ENCODE measurements at places on chromosomes 5 and 9. TPM values are rescaled to one million over a fixed set of nuclear protein-coding genes. Genes with fewer than 3 reads are reported as not detected.

DNA sequence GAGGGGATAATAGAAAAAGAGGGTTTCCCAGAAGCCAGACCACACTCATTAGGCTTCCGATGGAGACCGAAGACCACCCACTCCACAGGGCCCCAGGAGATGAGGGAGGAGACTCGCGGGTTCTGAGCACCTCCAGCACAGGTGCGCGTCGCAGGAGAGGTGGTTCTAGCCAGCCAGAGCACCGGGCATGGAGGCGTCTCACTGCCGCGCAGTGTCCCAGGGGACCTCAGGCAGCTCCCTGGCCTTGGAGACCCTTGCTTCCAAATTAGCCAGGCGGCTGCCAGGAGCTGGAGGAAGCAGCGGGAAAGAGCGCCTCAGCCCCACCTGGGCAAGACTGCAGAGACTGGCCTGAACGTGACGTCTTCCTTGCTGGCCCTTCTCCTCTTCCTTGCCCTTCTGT, 115.4 kb upstream of the FBXL7 start:
- H3K4me3 ChIP-seq, result no peak overlapping the region
- no peak for DNase-seq
- no peaks in the 10 kb centered on the region for H3K4me1 ChIP-seq
- H3K27ac ChIP-seq, result no peak overlapping the region

DNA sequence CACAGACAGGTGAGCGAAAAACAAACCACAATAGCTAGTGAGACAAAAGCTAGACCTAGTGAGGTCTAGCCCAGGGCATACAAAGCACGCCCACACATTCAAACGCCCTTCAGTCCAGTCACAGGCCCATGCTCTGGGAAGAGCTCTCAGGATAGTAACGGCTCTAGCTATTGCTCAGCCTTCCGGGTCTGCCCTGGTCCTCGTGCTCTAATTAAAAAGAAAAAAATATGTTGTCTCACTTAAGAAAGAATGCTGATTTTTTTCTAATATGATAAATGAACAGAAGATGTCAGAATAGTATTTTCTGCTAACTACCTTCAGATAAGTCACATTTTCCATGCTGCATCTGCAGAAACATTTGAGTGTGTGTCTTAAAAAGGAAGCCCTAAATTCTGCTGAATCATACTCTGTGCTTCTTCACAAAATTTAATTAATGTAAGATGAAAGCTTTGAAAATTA, 94.5 kb downstream of the PLPP1 start:
- H3K4me1 ChIP-seq, result peaks cover 44% of the 10 kb centered on the region
- H3K4me3 ChIP-seq, result no peak overlapping the region
- no peaks in the 10 kb centered on the region for H3K27me3 ChIP-seq
- H3K36me3 ChIP-seq, result peaks cover 16% of the 10 kb centered on the region
- peak; percentile 29 for DNase-seq
- no peak overlapping the region for H3K27ac ChIP-seq

GRCh38 chr9:110256380-110257096, at the start of gene TXN:
Gene TXN (minus strand): TSS chr9:110256507. CDS start chr9:110256435, 72 bp downstream.
- DNase-seq, result peak; percentile 94
- no peaks in the 10 kb centered on the region for H3K27me3 ChIP-seq
- H3K27ac ChIP-seq, result peak within 1 kb of the TSS; percentile 96
- H3K4me1 ChIP-seq, result peaks cover 56% of the 10 kb centered on the region
- peaks cover 29% of the 10 kb centered on the region for H3K36me3 ChIP-seq

DNA sequence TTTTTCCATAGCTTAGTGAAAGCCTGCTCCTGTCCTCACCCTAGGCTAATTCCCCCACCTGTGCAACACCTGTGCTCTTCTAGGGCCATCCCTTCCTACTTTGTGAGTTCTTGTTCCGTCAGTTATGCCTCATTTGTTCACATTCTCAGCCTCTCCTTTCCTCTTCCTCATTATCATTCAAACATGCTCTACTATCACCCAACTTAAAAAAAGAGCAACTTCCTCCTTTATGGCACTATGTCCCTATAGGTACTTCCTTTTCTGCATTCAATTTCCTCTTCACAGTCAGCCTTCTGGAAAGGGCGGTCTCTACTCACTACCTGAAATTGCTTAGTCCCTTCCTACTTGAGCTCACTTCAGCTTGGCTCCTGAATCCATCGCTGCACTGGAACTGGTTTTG, 111.8 kb upstream of the LHFPL2 start:
- peaks cover 10% of the 10 kb centered on the region for H3K4me1 ChIP-seq
- DNase-seq, result no peak
- no peak overlapping the region for H3K27ac ChIP-seq
- H3K36me3 ChIP-seq, result no peaks in the 10 kb centered on the region

- H3K27me3 ChIP-seq, result no peaks in the 10 kb centered on the region
- no peak for DNase-seq
- no peaks in the 10 kb centered on the region for H3K4me1 ChIP-seq
- H3K4me3 ChIP-seq, result no peak overlapping the region
- H3K27ac ChIP-seq, result no peak overlapping the region
- H3K36me3 ChIP-seq, result no peaks in the 10 kb centered on the region
These were observed 141.8 kb downstream of the FAM174A start for GRCh38 chr5:100676817-100677631.

DNA sequence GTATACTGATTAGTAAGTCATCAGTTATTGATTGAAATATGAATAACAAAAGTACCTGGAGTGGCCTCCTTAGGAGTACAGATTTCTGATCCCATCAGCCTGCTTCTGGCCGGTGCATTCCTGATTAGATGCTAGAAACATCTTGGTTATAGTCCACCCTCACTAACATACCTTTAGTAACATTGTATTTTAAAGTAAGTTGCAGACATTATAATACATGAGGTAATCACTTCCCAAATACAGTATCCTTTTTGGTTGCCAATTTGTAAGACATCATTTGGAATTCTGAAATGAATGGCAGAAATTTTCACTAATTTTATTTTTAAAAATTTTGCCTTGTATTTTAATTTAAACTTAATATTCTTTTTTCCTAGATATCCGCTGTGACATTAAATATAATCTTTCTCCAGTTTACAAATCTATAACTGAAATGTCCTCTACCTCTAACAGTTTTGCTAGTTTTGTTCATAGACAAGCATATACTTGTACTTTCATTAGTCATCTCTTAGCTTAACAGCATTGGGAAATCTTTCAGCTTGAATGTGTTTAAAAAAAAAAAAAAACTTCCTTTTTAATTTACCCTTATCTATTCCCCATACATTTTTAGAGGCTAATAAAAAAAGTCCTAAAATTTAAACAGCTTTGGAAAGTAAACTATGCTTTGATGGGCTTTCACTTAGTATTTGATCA, 178.9 kb downstream of the XRCC4 start:
- H3K27me3 ChIP-seq, result no peaks in the 10 kb centered on the region
- no peak overlapping the region for H3K27ac ChIP-seq
- no peak for DNase-seq
- no peaks in the 10 kb centered on the region for H3K4me1 ChIP-seq

DNA sequence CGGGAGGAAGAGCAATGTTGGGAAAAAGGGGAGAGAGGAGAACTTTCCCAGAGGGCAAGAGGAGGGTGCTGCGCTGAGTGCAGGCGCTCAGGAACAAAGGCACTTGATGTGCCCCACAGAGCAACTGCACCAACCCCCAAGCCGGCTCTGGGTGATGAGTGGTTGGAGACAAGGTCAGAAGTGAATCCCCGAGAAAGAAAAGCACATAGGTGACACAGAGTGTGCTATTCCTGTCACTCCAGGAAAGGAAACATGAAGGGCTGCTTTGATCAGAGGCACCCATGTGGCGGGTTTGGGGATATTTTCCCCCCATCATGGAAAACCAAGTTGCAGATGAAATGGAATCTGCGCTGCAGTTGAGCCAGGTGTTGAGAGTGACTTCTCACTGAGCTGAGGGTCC, 20.7 kb upstream of the SLC25A48 start:
- H3K4me3 ChIP-seq, result no peak overlapping the region
- no peak overlapping the region for H3K27ac ChIP-seq
- no peaks in the 10 kb centered on the region for H3K36me3 ChIP-seq

DNA sequence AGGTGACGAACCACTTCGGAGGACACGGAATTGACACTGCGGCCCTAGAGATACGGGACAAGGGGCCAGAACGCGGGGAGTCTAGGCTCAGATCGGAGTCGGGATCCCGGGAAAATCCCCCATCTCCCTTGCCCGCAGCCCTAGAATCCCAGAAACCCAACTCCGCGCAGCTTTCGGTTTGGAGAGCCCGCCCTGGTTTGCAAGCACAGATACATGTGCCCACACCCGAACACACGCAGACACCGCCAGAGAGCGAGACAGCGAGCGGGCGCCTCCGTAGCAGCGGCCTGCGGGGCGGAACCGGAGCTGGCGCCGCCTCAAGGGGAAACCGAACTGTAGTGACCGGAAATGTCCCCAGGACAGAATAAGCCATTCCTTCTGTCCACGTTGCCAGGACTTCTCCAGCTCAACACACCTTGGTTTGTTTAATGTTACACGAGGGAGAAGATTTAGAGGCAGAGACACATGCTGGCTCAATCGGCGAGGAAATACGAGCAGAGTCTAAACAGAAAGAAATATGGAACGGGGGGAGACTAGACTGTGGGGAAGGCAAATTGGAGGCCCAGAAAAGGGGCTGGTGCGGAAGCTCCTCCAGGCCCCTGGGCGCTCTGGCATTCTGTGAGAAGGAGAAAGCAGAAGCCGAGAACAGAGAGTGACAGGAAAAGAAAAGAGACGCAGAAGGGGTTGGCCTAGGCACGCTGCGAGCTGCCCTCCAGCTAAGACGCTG, 2.9 kb upstream of the PAX5 start:
- H3K27me3 ChIP-seq, result peaks cover 80% of the 10 kb centered on the region
- peak overlapping the region; percentile 81 for H3K4me3 ChIP-seq
- peak; percentile 51 for DNase-seq
- peaks cover 30% of the 10 kb centered on the region for H3K4me1 ChIP-seq
- H3K27ac ChIP-seq, result no peak overlapping the region
- H3K36me3 ChIP-seq, result no peaks in the 10 kb centered on the region

GRCh38 chr9:89374176-89374575, 55.9 kb downstream of the SECISBP2 start:
- no peak overlapping the region for H3K4me3 ChIP-seq
- peak overlapping the region; percentile 53 for H3K27ac ChIP-seq
- H3K27me3 ChIP-seq, result no peaks in the 10 kb centered on the region

GRCh38 chr9:136678034-136678433, 9.2 kb downstream of the AGPAT2 start:
- H3K27me3 ChIP-seq, result no peaks in the 10 kb centered on the region
- DNase-seq, result no peak
- H3K27ac ChIP-seq, result no peak overlapping the region
- no peak overlapping the region for H3K4me3 ChIP-seq
- H3K36me3 ChIP-seq, result no peaks in the 10 kb centered on the region

DNA sequence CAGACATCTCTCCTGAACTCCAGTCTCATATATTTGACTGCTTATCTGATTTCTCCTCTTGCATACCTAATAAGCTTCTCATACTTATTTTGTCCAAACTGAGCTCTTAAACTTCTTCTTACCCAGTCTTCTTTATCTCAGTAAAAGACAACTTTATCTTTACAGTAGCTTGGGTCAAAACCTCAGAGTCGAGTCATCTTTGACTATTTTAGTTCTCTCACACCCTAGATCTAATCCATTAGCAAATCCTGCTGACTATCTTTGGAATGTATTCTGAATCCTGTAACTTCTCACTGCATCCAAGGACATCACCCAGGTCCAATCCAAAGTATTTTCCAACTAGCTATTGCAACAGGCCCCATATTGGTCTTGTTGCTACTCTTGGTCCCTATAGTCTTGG, 11.8 kb upstream of the JAK2 start:
- peaks cover 14% of the 10 kb centered on the region for H3K4me1 ChIP-seq
- DNase-seq, result no peak
- no peaks in the 10 kb centered on the region for H3K36me3 ChIP-seq

DNA sequence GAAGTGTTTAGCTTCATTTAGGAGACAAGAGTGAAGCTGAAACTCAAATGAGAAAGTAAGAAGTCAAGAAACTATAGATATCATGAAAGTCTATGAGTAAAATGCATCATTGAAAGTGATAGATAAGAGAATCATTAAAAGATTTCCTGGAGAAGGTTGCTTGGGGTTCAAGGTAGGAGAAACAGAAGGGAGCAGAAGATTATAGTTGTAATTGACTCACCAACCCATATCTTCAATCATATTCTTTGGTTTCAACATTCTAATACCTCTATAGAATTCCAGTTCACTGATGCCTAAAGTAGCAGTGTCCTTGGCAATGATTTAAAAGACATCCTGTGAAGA, 365.7 kb upstream of the RIOK2 start:
- peaks cover 18% of the 10 kb centered on the region for H3K4me1 ChIP-seq
- H3K4me3 ChIP-seq, result no peak overlapping the region
- no peak for DNase-seq
- H3K27me3 ChIP-seq, result peaks cover 3% of the 10 kb centered on the region
- no peaks in the 10 kb centered on the region for H3K36me3 ChIP-seq

DNA sequence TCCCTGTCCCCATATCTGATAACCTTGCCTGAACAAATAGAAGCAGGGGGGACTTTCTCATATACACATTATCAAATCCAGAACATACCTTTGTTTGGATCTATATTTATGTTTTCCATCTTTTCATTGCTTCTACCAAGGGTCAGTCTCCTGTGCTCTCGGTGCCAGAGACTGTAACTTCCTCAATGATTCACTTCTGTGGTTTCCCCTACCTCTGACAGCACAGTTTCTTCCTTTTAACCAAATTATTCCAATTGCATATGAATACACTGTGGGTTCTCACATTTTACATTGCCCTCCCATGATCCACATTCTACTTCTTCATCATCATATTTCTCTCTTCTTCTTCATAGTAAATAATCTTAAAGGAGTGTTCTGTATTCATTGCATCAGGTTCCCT, 32.2 kb downstream of the NMUR2 start:
- no peaks in the 10 kb centered on the region for H3K4me1 ChIP-seq
- H3K27ac ChIP-seq, result no peak overlapping the region
- H3K27me3 ChIP-seq, result peaks cover 10% of the 10 kb centered on the region
- no peak for DNase-seq
- H3K36me3 ChIP-seq, result no peaks in the 10 kb centered on the region

DNA sequence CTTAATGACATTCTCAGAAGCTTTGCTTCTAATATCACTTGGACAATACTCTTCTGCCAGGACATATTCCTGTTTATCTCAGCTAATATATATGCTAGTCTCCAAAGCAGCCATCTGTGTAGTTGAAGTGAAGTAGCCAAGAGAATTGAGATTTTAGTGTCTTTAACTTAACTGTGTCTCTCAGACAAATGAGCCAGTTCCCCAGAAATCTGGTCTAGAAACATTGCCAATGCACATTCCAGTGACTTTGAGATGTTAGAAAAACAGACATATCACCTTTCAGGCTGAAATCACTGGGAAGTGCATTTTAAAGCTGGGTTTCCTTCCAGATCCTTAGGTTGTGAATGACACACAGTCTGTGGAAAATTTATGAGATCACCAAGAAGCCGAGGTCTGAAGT, 114.6 kb downstream of the MTX3 start:
- no peak overlapping the region for H3K4me3 ChIP-seq
- no peaks in the 10 kb centered on the region for H3K4me1 ChIP-seq
- H3K27me3 ChIP-seq, result no peaks in the 10 kb centered on the region
- H3K36me3 ChIP-seq, result no peaks in the 10 kb centered on the region

The FOXI1 gene
- not detected for total RNA-seq

The NEUROG1 gene
- not detected for total RNA-seq

The ADAMTS13 gene
- 3.2 TPM for total RNA-seq

The TENT4A gene
- 30.0 TPM for total RNA-seq

The KCTD16 gene
- total RNA-seq, result 0.29 TPM

The CHSY3 gene
- total RNA-seq, result not detected

The EXD3 gene
- 12.7 TPM for total RNA-seq

The ADAM19 gene
- 39.3 TPM for total RNA-seq

The C9orf50 gene
- total RNA-seq, result not detected

The NR2F1 gene
- not detected for total RNA-seq

The CATSPER3 gene
- total RNA-seq, result 0.32 TPM

The GFRA3 gene
- total RNA-seq, result not detected

The PCDHA12 gene
- total RNA-seq, result not detected
